ENCODE measurements at places on chromosomes 6 and 20.

DNA sequence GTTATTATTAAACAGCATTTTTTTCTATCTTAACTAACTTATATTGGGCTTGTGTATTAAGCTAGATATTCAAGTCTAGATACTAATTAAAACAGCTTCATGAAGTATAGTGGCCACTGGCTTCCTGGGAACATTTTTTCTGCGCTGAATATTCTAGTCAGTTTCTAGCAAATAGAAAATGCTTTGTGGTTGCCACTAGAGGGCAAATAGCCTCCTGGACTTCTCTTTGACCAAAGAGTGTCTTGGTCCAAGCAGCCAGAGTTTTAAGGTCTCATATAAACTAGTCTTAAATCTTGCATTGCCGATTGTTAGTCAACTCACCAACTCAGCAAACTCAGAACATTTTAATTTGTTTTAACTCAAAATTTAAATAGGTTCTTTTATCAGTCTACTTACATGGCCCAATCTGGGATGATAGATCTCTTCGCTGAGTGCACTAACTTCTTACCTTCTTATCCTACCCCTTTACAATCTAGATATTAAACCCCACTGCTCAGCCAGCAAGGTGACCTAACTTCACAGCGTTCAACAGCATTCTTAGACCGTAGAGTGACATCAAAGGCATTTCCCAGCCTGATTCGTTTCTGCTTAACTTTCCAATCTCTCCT lies 24.6 kb upstream of the ID4 start:
- no peak overlapping the region for H3K4me3 ChIP-seq
- H3K36me3 ChIP-seq: no peaks in the 10 kb centered on the region
- no peak for DNase-seq
- H3K4me1 ChIP-seq: no peaks in the 10 kb centered on the region
- H3K27me3 ChIP-seq: no peaks in the 10 kb centered on the region

- H3K4me3 ChIP-seq: no peak overlapping the region
- peaks cover 23% of the 10 kb centered on the region for H3K4me1 ChIP-seq
- H3K27me3 ChIP-seq: peaks cover 18% of the 10 kb centered on the region
- DNase-seq: no peak
These were observed 124.2 kb downstream of the LY86 start for GRCh38 chr6:6712449-6713403.

GRCh38 chr6:76682842-76683241 lies 610.4 kb upstream of the IMPG1 start:
- no peaks in the 10 kb centered on the region for H3K4me1 ChIP-seq
- no peaks in the 10 kb centered on the region for H3K36me3 ChIP-seq
- H3K27ac ChIP-seq: no peak overlapping the region
- no peaks in the 10 kb centered on the region for H3K27me3 ChIP-seq
- no peak for DNase-seq

DNA sequence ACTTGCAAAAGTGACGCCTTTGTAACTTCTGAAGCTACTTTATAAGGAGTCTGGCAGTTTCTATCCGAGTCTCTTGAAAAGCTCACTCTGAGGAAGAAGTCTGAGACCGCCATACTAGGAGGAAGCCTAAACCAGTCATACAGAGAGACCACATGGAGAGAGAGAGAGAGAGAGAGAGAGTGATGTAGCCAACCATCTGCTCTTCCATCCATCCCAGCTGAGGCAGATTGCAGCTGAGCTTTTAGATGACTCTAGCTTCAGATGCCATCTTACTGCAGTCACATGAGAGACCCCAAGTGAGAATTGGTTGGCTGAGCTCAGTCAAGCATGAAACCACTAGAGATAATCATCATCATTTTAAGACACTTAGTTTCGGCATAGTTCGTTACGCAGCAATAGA lies 15.0 kb upstream of the DTNBP1 start:
- DNase-seq: no peak
- no peaks in the 10 kb centered on the region for H3K4me1 ChIP-seq
- no peak overlapping the region for H3K27ac ChIP-seq
- H3K36me3 ChIP-seq: no peaks in the 10 kb centered on the region

- H3K27ac ChIP-seq: no peak overlapping the region
- H3K36me3 ChIP-seq: peaks cover 12% of the 10 kb centered on the region
- H3K4me1 ChIP-seq: peaks cover 13% of the 10 kb centered on the region
- no peak overlapping the region for H3K4me3 ChIP-seq
- H3K27me3 ChIP-seq: peaks cover 66% of the 10 kb centered on the region
- no peak for DNase-seq
These were observed 5.2 kb downstream of the INSM1 start for GRCh38 chr20:20373091-20373571.

GRCh38 chr6:47785182-47785581 lies 3.4 kb downstream of the OPN5 start:
- peaks cover 13% of the 10 kb centered on the region for H3K4me1 ChIP-seq
- H3K27me3 ChIP-seq: peaks cover 29% of the 10 kb centered on the region
- H3K36me3 ChIP-seq: no peaks in the 10 kb centered on the region
- H3K4me3 ChIP-seq: no peak overlapping the region
- no peak overlapping the region for H3K27ac ChIP-seq

- H3K27me3 ChIP-seq: no peaks in the 10 kb centered on the region
- H3K27ac ChIP-seq: no peak overlapping the region
- DNase-seq: no peak
- H3K36me3 ChIP-seq: no peaks in the 10 kb centered on the region
- no peak overlapping the region for H3K4me3 ChIP-seq
- H3K4me1 ChIP-seq: peaks cover 9% of the 10 kb centered on the region
These were observed 144.6 kb downstream of the LRFN2 start for GRCh38 chr6:40442591-40442990.

DNA sequence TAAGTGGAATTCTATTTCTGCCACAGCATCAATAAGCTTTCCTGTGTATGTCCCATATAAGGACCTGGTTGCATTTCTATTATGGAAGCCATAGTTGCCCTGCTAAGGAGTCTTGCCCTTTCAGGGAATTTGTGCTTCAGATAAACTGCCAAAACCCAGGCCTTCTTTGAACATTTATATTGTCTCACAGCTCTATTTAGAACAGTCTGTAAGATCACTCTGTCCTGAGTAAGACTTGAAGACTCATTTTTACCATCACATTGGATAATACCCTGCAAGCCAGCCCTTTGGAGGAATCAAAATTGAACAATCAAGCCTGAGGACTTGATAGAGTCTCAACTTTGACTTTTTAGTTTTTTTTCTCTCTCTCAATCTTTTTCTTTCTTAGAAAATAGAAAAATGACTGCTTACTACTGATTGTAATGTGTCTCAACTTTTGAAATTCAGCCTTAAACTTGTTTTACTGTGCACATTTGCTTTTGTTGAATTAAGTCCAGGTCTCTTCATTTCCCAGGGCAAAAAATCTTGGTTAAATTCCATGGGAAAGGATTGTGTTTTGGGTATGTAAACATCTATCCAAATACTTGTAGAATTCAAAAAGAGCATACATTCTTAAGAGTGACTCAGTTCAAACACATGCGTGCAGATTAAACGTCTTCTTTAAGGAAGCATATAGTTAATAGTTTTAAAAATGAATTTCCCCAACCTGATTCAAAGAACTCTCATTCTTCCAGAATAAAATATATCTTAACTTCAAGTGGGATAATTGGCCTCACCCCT lies 91.2 kb downstream of the PLCB1 start:
- no peak overlapping the region for H3K4me3 ChIP-seq
- H3K27me3 ChIP-seq: peaks cover 7% of the 10 kb centered on the region
- no peak overlapping the region for H3K27ac ChIP-seq
- H3K36me3 ChIP-seq: no peaks in the 10 kb centered on the region
- no peak for DNase-seq
- H3K4me1 ChIP-seq: peaks cover 3% of the 10 kb centered on the region

DNA sequence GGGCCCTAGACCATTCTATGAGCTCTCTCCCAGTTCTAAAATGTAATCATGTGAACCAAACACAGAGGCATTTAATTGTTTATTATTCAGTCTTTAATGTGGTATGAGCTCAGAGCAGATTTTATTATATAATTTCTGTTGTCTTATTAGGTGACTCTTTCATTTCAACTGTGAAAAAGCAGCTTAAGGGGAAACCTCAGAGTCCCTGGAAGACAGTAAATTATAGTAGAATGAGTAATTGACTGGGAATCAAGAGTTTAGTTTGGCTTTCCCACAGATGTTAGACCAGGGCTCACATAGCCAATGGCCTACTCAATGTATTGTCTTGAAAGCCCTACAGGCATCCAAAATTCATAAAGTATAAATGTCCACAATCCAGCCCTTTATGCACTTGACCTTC lies 390.4 kb upstream of the SLC35B3 start:
- no peak overlapping the region for H3K4me3 ChIP-seq
- no peak for DNase-seq
- no peaks in the 10 kb centered on the region for H3K27me3 ChIP-seq
- no peaks in the 10 kb centered on the region for H3K36me3 ChIP-seq
- no peak overlapping the region for H3K27ac ChIP-seq

DNA sequence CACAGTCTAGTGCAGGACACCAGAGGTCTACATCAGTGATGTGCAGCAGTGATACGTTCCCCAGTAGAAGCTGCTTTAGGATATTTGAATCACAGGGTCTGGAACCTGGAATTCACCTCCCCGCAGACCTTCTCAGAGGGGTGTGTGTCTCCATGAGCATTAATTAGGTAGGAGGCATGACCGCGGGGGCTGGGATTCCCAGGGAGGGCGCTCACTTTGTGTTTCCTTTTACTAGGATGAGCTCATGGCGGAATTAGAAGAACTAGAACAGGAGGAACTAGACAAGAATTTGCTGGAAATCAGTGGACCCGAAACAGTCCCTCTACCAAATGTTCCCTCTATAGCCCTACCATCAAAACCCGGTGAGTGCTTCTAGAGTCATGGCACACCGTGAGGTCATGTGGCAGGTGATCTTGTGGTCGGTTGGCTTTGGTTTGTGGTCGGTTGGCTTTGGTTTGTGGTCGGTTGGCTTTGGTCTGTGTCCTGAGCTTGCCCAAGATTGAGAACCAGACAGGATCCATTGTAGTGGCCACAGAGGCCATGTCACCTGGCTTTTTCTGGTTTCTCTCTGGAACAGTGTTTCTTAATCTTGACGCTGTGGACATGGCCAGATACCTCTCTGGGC lies 40.8 kb downstream of the CHMP4B start:
- H3K27me3 ChIP-seq: no peaks in the 10 kb centered on the region
- H3K27ac ChIP-seq: peak overlapping the region; percentile 86
- no peak for DNase-seq
- peaks cover 89% of the 10 kb centered on the region for H3K36me3 ChIP-seq
- no peak overlapping the region for H3K4me3 ChIP-seq

DNA sequence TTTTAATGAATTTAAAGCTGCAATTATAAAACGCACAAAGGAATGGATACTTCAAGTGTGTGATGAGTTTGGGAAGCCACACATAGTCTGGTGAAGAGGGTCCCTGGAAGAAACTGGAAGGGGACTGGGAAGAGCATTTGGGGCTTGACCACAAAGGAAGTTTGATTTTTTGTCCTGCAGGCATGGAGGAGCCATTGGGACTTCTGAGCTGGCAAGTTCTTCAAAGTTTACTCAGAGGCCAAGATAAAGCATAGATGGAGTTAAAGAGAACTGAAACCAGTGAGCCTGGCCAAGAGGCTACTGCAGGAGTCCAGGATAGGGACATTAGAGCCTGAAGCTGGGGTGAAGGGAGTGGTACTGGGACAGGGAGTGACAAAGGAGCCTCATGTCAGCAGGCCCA lies 95.0 kb downstream of the AIG1 start:
- peaks cover 5% of the 10 kb centered on the region for H3K4me1 ChIP-seq
- no peaks in the 10 kb centered on the region for H3K27me3 ChIP-seq
- no peak overlapping the region for H3K4me3 ChIP-seq
- no peak for DNase-seq

GRCh38 chr6:111667931-111668330 lies 62.3 kb upstream of the TRAF3IP2 start:
- peaks cover 3% of the 10 kb centered on the region for H3K4me1 ChIP-seq
- peak overlapping the region; percentile 78 for H3K27ac ChIP-seq
- no peak overlapping the region for H3K4me3 ChIP-seq

GRCh38 chr6:11196511-11197174 lies 35.8 kb downstream of the NEDD9 start:
- H3K4me3 ChIP-seq: no peak overlapping the region
- no peak overlapping the region for H3K27ac ChIP-seq
- H3K4me1 ChIP-seq: peaks cover 36% of the 10 kb centered on the region

DNA sequence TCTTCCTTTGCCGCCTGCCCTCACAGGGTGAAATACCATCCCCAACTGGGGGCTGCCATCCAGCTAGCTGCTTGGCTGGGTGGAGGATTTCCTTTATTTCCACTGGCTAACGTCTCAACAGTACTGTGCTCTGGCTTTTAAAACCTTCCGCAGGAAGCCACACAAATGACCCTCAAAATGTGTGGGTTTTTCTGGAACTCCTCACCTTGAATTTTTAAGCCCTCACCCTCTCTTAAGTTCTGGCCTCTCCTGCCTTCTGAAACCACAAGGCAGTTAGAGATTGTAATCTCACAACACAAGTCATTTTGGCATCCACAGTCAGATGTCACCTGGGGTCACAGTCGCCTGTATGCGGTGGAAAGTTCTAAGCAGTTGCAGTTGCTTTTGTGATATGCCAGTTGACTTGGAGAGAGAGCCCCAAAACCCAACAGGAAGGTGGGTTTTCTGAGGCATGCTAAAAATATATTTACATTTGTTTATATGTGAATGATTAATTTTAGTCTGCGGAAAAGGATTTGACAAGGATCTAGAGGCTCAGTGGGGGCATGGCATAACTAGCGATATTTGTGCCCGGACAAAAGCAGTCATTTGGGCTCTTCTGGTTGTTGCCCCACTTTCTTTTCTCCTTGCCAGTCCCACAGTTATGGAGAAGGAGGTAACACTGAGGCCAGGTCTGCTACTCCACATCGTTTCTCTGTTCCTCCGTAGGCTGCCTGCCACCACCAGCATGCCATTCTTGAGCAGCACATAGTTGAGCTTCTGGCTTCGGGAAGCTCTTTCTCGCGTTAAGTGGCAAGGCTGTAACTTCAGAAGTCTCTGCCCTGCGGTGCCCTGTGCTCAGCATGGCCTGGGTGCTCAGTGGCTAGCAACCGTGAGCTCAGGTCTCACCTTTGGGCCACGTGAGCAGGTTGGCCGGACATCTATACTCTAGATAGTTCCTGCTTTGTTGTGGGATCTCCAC lies 335.3 kb downstream of the CD83 start:
- DNase-seq: peak; percentile 56
- H3K36me3 ChIP-seq: no peaks in the 10 kb centered on the region
- no peaks in the 10 kb centered on the region for H3K27me3 ChIP-seq

All from activated T-cell treated with anti-CD3 and anti-CD28 coated beads, Interleukin-2, amount 50 U/mL, for 24 hours (primary cell).